ENCODE measurements at places on chromosomes 3 and 15.

- DNase-seq: no peak
These were observed 831 bp downstream of the IFT57 start for GRCh38 chr3:108221393-108221792.

GRCh38 chr3:13105896-13106250 is 32.6 kb upstream of the IQSEC1 start:
- no peak for DNase-seq

DNA sequence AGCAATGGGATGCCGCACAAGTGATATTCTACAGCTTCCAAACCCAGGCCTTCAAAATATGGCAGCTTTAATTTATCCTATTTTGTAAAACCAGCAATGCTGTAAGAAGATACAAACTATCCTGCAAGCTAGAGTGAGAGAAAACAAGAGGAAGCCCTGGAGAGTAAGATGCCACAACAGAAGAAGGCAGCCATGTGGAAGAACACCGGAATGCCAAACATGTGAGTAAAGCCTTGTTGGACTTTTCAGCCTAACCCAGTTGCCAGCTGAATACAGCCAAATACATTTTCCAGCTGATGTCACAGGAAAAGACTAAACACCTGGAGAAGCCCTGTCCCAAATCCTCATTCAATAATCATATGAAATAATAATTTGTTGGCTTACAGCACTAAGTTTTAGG is 1115.1 kb upstream of the CADM2 start:
- no peak for DNase-seq

DNA sequence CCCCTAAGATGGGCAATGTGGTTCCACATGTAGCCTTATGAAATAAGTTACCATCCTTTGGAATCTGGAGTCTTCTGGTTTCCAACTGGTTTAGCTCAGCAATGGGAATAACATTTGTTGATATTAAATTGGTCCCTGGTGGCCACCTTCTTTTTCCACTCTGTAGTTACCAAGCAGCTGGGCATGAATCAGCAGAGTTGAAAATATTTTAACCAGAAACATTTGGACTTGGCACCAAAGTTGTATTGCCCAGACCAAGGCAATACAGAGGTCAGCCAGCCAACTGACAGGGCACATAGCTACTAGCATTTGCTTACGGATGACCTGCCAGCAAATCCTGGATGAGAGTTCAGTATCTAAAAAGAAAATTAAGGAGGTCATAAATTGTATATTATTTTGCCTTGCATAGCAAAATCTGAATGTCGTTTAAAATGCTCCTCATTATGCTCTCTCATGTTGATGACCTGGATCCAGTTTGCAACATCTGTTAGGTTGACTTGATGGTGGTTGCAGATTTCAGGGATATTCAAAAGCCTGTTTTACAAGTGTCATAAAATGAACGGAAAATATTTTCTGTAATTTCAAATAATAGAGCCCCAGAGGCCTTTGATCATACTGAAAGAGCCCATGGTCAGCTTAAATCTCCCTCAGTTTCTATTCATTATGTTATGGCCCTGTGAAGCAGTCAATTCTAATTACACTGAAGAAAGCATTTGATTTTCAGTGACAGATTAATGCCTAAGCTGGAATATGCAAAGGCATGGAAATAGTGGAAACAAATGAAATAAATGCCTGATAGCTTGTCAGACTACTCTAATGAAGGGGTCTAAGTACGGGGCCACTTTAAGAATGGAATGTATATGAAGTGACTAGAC is 54.6 kb downstream of the PPM1L start:
- no peak for DNase-seq

DNA sequence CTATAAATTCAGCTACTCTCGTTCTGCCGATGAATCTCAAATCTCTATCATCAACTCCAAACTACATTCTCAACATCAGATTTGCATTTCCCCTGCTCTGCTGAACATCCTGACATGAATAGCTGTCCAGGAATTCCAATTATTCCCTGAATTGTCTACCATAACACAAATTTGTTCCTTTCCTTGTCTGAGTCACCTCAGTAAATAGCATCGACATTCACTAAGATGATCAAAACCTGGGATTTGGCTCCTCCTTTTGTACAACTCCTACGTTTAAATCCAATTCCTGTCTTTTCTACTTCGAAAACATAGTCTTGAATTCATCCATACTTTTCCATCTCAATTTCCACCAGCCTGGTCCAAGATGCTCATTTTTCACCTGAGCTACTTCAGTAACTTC is 107.0 kb downstream of the GREM1 start:
- DNase-seq: no peak

- DNase-seq: no peak
These were observed 112.1 kb upstream of the MRPS22 start for GRCh38 chr3:139231555-139232281.

DNA sequence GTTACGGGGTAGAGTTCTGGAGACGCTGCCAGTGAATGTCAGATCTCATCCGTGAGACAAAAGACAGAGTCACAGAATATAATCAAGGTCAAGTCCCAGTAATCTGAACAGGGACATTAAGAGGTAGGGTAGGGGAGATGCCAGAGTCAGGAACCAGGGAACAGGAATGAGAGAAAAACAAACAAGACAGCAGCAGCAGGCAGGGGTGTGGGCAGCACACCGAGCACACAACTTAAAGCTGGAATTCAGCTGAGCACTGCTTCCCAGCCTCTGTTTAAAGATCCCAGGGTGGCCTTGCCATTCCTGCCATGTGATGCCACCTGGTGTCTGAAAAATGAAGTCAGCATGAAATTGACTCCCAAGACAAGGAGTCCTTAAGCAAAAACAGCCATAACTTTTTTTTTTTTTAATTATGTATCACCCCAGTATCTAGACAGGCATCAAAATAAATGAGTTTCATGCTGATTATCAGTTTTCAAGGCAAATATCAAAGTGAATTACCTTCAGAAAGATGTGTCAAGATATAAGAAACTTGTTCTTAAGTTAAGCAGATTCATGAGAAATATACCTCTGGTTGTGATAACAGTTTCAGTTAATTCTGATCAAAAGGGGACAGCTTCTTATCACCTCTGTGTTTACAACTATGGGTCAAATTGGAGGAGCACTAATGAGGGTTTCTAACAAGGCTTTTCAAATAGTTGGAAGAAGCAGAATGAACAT is 203.7 kb downstream of the SLC9A9 start:
- DNase-seq: peak; percentile 80

- DNase-seq: no peak
These were observed 267.0 kb downstream of the CHL1 start for GRCh38 chr3:463252-464192.

DNA sequence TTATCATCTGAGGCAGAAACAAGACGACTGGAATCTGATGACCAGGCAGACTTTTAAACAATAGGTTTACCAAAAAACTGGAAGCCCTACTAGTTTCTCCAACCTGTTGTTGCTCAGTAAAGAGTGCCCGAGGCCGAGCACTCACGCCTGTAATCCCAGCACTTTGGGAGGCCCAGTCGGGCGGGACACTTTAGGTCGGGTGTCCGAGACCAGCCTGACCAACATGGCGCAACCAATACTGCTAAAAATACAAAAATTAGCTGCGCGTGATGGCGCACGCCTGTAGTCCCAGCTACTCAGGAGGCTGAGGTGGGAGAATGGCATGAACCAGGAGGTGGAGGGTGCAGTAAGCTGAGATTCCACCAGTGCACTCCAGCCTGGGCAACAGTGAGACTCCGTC is 1.1 kb upstream of the WDR5B start:
- no peak for DNase-seq

DNA sequence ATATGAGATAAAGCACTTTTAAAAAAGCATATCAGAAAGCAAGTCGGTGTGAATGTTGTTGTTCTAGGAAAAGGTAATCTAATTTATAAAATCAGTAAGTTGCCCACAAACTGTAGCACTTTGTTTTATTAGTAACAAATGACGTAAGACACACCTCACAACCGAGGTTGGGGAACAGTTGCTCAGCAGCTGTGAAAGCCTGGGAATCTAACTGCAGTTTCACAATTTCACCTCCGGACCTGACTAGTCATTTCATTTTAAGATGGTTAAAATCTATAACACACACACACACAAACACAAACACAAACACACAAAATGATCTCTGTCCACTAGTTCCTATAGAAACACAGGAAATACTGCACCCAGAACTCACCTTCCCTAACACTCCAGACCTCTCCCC is 406.7 kb upstream of the NR2F2 start:
- DNase-seq: no peak
